Activated T-cell treated with anti-CD3 and anti-CD28 coated beads, Interleukin-2, amount 50 U/mL, for 1 hour (primary cell): ENCODE measurements at places on chromosomes 4 and X.

DNA sequence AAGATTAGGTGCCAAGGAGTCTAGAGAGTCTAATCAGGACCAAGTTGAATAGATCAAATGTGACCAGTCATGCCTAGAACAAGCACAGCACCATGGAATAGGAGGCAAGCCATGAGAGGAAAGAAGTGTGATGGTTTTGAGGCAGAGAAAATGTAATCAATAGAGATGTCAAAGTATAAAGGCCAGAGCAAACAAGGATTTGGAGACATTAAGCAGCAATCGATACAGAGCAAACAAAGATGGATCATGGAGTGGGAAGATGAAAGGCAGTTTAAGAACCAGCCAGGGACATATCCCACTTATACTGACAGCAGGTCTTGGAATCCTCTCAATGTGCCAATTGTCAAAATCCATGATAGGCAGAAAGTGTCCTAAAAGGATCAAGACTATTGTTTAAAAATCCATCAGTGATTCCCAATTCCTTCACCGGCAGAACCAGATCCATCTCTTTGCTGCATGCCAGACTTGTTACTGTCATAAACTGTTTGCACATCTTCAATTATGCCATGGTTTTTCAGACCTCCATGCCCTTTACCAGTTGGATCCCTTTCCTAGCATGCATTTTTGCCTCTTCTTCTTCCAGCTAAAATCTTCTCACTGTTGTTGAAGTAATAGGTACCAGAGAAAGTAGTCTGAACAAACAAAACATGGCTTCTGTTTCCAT, 520.7 kb upstream of the ARX start:
- no peak for DNase-seq

- no peak for DNase-seq
These were observed 108.8 kb upstream of the STIM2 start for GRCh38 chr4:26751838-26752237.

DNA sequence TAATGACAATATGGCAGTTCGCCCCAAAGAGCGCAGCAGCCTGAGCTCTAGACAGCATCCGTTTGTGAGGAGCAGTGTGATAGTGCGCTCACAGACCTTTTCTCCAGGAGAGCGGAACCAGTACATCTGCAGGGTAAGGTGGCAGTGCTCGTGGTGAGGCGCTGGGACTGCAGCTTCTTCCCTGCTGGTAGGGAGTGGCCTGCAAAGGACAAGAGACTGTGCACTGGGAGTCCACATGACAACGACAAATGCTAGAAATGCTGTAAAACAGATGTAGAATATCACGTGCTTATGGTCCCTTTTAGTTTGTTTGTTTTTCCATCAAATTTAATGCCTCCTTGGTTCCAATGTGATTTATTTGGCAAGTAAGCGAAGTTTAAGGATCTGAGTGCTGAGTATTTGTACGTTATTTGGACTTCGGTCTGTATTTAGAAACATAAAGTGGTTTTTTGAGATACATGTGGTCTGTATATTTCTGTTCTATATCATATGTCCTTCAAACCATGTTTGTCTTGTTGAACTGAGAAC, 35.8 kb downstream of the CLDN22 start:
- no peak for DNase-seq

DNA sequence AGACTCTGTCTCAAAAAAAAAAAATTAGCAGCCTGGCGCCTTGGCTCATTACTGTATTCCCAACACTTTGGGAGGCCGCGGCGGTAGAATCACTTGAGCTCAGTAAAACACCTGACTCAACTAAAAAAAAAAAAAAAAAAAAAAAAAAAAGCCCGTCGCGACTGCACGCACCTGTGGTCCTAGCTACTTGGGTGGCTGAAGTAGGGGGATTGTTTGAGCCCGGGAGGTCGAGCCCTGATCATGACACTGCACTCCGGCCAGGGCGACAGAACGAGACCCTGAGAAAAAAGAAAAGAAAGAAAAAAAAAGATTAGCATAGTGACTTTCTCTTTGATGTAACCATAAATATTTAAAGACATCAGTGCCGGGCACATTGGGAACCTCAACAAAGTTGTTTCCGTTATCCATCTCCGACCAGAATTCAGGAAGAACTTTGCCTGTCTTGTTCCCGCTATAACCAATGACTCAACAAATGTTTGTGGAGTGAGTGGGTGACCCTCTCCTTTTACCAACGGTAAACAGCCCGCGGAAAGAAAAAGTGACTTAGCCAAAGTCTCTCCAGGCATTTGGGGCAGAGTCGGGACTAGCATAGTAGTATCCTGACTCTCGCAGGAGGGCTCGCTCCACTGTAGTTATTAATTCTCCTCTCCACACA, 553 bp upstream of the MED28 start:
- DNase-seq = peak; percentile 53

GRCh38 chr4:185803022-185803421, 9.0 kb downstream of the SORBS2 start:
- DNase-seq = no peak

- no peak for DNase-seq
These were observed 16.0 kb downstream of the MCF2 start for GRCh38 chrX:139691843-139692505.

DNA sequence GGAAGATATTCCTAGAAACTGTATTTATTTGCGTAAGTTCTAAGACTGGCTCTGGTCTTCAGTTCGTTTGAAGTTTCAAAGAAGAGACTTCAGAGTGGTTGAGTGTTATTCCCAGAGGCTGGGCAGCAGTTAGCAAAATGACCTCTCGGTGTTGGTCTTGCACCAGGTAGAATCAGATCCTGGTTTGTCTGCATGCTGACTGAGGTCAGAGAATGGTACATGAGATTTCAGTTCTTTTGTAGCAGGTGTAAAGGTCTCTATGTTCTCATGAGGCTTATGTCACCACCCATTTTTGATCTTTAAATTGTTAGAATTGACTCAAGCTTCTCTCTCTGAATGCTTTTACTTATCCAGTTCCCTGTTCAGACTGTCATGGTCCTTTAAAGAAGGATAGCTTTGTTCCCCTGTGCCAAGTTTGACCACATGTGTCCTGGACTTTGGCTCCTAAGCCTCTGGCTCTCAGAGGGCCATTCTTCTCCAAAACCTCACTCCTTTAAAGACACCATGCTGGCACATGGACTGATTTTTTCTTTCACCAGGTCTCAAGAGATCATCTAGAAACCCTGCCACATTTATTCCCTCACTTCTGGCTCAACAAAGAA, 355.8 kb upstream of the BOD1L1 start:
- no peak for DNase-seq

- DNase-seq = no peak
These were observed 18.5 kb upstream of the TET2 start for GRCh38 chr4:105128208-105128607.

- DNase-seq = no peak
These were observed 38.8 kb downstream of the SEC31A start for GRCh38 chr4:82851885-82852750.

DNA sequence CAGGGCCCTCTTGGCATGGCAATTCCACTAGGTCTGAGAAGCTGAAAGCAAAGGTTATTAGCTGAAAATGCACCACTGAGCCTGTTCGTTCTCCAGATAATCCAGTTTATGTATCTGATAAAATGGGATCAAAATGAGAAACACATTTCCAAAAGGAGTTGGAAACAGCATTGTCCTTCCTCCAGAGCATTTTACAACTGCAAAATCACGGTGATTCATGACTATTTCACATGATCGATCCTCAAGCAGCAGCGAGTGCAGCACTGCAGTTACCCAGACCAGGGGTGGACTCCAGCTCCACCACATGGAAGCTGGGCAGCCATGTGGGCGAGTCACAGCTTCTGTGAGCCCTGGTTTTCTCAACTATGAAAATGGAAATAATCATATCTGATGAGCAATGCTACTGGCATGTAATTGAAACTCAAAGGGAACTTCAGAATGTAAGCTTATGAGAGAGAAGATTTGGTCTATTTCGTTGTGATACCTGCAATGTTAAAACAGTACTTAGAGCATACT, 78.7 kb upstream of the MSX1 start:
- DNase-seq = no peak

DNA sequence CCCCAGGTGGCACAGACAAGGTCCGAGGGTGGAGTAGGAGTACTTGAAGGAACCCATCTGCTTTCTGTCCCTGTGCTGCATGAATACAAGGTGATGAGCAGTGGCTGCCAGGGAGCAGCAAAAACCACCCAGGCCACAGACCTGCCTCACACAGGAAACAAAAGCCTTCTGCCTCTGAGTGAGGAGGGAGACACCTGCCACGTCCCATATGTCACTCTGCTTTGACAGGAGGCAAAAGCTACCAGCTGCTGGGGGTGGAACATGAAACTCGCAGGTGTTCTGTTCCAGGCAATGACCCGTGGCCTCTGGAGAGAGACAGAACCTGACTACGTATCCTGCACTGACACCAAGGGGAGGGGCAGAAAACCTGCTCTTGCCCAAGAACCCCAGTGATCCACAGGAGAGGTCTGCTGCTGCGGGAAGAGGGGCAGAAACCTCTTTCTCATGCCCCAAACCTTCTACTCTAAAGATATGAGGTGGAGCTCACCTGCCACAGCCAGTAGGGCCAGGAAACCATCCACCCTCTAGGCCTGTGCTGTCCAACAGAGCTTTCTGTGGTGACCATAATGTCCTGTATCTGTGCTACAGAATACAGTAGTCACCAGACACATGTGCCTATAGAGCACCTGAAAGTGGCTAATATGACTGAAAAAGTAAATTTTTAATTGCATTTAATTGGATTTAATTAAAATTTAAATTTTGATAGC, 172.9 kb downstream of the PRDM5 start:
- no peak for DNase-seq

DNA sequence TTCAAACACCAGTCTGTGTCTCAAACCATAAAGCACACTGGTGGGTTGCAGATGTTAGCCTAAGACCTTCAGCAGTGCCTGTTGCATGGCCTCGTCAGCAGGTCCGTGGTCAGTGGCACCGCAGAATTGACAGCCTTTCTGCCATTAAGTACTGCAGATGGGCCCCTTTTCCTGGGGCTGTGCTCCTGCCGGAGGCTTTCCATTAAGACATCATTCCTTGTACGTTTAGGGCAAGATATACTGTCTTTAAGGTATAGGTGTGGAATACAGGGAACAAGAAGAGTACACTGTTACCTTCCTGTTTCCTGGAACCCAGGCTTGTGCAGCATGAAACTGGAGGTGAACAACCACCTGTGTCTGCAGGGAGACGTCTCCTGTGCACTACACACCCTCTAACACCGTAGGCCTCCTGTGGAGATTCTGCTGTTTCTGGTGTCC, 67.9 kb upstream of the WDR1 start:
- no peak for DNase-seq

- DNase-seq = no peak
These were observed 38.6 kb downstream of the AMELX start for GRCh38 chrX:11331788-11332187.

DNA sequence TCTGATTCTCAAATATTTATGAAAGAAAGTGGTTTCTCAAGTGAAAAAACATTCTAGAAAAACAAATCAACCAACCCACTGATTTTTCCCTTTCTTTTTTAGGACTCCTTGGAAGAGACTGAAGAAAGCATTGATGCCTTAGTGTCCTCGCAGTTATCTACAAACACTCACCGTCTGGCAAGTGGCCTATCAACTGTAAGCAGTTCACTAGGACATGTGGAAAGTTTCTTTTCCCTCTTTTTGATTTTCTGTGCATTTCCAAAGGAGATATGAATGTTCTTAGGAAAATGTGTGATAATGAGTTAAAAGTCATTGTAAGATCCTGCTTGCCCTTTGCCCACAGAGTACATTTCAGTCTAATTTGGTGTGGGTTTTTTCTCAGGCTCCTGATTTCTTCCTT, 95.9 kb downstream of the SYTL5 start:
- DNase-seq = no peak

GRCh38 chr4:77881460-77882295, 19.0 kb downstream of the MRPL1 start:
- no peak for DNase-seq

- DNase-seq = no peak
These were observed 137.4 kb downstream of the DKK2 start for GRCh38 chr4:106898621-106899230.

DNA sequence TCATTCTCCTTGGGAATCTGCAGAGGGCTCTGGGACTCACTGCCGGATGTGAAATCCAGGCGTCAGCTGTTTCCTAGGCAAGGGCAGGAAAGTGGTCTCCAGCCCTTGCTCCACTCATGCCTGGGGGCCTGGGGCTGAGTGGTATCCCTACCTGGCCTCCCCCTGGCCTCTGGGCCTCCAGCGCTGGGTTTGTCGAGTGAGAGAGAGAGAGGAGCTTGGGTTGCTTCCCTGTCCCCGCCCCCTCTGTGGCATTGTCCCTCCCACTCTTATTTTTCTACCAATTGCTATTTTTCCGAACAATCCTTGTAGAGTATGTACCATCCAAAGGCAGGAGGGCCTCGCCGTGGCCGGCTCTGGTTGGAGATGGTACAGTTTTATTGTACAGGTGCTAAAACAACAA, 53.1 kb downstream of the ELF4 start:
- DNase-seq = no peak

DNA sequence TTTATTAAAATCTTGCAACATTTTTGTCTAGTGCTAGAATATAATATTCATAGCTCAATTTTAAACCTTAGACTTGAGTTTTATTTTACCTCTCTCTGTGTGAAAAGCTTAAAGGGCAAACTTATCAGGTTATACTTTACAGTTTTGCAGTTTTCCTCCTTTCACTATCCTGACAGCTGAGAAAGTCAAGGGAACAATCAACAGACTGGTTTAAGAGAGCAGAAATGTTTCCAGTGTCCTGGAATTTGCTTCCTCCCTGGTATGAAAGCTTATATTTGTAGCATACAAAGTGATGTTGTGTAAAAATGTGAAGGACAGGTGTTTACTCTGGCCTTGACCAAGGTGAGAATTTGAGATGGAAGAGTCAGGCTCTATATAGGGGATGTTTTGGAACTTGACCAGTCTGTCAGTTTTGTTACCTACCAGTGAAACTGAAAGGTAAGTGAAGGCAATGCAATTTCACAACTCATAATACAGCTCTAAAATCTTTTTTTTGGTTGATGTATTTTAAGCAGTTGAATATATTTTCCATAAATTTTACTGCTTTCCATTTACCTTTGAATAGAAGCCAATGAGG, 64.6 kb downstream of the FHIP1A start:
- DNase-seq = no peak

DNA sequence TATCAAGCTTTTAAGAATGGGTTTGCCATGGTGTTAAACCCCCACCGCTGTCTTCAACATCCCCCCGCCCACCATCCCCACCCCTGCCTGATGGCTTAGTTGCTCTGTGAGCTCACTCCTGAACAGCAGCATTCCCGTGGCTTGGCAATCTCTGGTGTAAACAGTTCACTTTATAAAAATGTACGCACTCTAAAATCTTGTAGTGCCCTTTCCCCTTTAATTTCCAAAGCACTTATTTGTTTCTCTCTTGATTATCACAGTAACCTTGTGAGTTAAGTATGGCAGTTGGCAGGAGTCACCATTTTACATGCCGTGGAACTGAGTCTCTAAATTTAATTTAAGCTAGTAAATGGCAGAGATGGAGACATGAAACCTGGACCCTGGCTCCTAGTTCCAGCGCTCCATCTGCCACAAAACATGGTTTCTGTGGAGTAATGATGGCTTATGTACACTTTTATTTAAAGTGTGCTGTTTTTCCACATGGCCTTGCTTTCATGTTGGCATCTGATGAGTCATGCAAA, 123.1 kb downstream of the AFF1 start:
- no peak for DNase-seq
